Activated T-cell treated with anti-CD3 and anti-CD28 coated beads, Interleukin-2, amount 50 U/mL, for 72 hours (primary cell): ENCODE measurements at places on chromosomes 7 and 10. TPM values are rescaled to one million over a fixed set of nuclear protein-coding genes. Genes with fewer than 3 reads are reported as not detected.

The LIPF gene
- total RNA-seq, result not detected

DNA sequence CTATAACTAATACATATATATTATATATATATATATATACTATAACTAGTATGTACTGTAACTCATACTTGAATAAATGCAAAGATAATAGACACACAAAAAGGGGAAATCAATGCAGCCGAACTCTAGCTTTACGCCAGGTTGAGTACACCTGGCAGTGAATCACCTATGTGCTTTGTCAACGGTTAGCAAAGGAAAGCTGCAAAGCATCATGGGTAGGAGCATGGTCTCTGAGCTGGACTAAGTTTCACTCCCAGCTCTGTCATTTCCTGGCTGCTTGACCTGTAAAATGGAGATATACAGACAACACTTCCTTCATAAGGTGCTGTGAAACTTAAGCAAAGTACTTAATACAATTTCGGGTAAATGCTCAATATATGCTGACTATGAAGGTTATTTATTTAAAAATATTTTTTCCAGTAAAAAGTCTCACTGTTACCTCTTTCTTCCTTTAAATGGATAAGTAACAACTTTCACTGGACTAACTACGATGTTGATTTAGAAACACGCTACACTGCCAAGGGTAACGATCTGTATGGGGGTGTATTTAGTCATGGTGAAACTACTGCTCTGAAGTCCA, 61.7 kb upstream of the ITGA8 start:
- DNase-seq, result no peak

The DLX5 gene
- total RNA-seq, result not detected

- DNase-seq, result no peak
These were observed 73.2 kb downstream of the PARP12 start for GRCh38 chr7:139989366-139990141.

DNA sequence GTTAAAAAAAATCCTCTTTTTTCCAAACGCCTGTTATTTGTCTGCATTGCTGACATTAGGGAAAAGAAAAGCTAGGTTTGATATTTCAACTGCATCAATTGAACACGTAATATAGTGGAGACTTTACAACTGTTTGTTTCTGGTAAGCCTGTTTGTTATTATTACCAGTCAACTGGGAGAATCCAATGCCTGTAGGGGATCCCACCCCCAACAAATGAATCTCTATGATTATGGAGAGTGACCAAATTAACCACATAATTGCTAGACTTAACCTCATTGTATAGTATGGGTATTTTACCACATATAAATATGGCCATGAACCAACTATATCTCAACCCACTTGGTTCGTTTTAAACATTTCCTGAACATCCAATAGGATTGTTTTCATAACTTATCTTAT, 216.1 kb downstream of the TWIST1 start:
- no peak for DNase-seq

The DBNL gene
- 58.8 TPM for total RNA-seq

DNA sequence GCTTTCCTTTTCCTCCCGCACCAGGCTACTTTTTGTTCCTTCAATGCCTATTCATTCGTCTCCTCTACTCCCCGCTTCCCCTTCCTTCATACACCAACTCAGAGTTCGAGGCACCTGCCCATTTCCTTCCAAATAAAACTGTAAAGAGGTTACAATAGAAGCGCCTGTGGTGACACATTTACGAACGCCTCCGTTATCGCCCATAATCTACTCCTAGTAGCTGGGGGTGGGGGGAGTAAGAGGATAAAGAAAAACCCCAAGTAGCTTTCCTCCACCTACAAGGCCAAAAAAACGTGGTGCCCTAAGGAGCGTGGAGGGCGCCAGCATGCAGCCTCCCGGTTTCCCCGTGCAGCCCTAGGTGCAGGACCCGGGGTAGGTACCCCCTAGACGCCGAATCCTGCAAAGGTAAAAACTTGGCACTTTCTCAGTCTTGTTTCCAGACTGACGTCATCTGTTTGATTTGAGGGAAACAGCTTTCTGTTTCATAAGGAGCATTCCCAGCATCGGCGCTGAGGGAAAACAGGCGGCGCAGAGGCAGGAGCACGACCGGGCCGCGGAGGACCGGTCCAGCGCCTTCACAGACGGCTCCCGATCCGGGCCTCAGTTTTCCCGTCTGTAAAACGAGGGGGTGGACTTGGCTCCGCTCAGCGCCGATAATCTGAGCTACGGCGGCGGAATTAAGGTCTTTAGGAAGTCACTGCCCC, 922 bp downstream of the PPA1 start:
- DNase-seq, result peak; percentile 53

GRCh38 chr7:129784783-129785684, 167.7 kb downstream of the UBE2H start:
- DNase-seq, result no peak

DNA sequence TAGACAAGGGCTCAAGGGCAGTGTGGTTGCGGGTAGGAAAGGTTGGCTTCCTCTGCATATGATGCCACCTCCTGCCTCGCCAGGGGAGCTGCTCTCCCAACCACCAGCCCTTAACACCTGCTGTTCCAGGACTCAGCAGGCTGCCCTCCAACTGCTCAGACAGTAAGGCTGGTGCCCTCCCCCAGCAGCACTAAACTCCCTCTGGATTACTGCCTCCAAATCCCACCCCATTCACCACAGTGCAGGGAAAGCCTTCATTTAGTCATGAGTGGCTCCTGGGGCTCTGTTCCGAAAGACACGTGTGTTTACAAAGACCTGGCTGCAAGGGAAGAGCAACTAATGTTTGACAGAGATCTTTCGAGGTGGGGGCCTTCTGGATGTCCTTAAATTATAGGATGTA, 437.2 kb upstream of the MKI67 start:
- DNase-seq, result no peak

The SFTPD gene
- not detected for total RNA-seq

The GPRIN2 gene
- not detected for total RNA-seq
